ENCODE measurements at places on chromosomes 11 and 22.

GRCh38 chr22:22094921-22095320, 112.3 kb upstream of the TOP3B start:
- DNase-seq, result no peak

DNA sequence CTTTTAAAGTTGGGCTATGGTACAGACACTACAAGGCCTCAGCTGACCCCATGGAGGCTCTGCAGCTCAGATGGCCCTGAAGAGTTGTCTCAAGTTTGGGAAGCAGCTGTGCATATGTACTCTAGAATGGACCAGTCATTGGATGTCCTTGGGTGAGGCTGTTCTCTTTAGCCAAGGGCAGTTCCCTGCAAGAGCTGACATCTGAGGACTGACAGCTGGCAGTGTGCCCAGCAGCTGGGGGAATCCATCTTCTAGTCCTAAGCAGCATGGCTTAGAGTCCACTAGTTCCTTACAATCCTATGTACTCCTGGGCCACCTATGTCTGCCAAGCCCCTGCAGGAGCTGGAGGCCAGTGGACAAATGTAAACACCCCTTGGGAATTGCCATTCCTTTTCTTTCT, 76.5 kb downstream of the C11orf91 start:
- no peak for DNase-seq

DNA sequence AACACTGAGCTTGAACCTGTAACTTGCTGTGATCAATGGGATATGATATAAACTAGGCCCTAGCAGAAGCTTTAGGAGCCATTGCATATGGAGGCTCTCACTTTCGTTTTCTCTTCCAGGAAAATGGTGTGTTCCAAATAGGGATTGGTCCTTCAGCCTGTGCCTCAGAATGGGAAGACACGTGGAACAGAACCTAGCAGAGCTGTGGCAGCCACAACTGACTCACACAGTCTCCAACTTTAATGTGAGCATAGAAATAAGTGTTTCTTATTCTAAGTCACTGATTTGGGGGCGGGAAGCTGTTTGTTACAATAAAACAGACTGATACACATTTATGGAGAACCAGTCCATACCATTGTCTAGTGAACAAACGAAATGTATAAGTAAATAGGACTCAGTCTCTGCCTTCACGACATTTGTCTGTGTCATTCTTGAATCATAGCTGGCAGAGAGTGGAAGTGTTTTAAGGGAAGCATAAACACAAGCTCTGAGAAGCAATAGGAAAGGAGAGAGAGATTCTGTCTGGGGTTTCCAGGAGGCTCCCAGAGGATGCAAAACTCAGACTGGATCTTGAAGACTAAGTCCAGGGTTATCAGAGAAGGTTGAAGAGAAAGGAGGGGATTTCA, 97.3 kb downstream of the GALNT18 start:
- DNase-seq, result no peak

GRCh38 chr11:105609341-105609781, 512 bp upstream of the GRIA4 start:
- DNase-seq, result no peak

GRCh38 chr22:20436307-20436767, 1.3 kb downstream of the SCARF2 start:
- no peak for DNase-seq

GRCh38 chr11:117876059-117876340, 458 bp downstream of the FXYD6 start:
- DNase-seq, result peak; percentile 31

DNA sequence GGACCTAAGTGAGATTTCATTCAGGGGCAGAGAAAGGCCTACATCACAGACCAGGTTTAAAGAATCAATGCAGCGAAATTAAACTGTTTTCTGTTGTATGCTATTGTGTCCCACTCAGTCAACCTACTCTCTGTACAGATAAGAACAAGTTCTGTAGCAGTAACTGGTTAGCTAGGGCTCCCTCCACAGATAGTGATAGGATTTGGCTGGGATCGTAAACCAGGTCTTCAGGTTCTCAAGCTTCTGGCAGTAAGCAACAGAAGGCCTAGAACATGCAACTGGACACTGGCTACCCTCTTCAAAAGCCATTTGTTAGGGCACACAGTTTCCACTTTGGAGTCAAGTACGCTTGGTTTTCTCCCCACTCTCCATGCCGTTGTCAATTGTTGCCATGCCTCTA, 69.2 kb downstream of the GDPD4 start:
- DNase-seq, result no peak

- no peak for DNase-seq
These were observed 42.1 kb downstream of the KDM2A start for GRCh38 chr11:67160872-67161783.

- no peak for DNase-seq
These were observed 60.8 kb upstream of the CCDC179 start for GRCh38 chr11:22920939-22921565.

GRCh38 chr11:134500621-134501020, 88.6 kb upstream of the B3GAT1 start:
- no peak for DNase-seq

- DNase-seq, result peak; percentile 75
These were observed 682 bp downstream of the PGAP2 start for GRCh38 chr11:3808861-3809623.

DNA sequence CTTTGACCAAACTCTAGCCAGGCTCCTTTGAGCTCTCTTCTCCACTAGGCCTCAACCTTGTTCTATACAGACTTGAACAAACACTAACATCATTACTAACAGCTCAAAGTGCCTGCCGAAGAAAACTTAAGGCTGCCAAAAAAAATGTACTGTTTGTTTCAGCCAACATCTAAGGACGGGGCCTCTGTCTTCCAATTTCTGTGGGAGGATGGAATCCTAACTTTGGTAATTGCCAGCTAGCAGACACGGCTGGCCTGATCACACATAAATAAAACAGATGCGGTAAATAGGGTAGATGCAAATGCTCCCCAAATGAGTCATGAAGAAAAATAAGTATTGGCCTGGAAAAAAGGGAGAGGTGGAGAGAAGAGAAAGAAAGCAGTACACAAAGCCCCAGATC, 394.3 kb downstream of the TMEM135 start:
- no peak for DNase-seq

- peak; percentile 63 for DNase-seq
These were observed 705 bp downstream of the UNC93B1 start for GRCh38 chr11:68002938-68003845.

- DNase-seq, result no peak
These were observed 38.7 kb downstream of the BARX2 start for GRCh38 chr11:129414144-129414872.

DNA sequence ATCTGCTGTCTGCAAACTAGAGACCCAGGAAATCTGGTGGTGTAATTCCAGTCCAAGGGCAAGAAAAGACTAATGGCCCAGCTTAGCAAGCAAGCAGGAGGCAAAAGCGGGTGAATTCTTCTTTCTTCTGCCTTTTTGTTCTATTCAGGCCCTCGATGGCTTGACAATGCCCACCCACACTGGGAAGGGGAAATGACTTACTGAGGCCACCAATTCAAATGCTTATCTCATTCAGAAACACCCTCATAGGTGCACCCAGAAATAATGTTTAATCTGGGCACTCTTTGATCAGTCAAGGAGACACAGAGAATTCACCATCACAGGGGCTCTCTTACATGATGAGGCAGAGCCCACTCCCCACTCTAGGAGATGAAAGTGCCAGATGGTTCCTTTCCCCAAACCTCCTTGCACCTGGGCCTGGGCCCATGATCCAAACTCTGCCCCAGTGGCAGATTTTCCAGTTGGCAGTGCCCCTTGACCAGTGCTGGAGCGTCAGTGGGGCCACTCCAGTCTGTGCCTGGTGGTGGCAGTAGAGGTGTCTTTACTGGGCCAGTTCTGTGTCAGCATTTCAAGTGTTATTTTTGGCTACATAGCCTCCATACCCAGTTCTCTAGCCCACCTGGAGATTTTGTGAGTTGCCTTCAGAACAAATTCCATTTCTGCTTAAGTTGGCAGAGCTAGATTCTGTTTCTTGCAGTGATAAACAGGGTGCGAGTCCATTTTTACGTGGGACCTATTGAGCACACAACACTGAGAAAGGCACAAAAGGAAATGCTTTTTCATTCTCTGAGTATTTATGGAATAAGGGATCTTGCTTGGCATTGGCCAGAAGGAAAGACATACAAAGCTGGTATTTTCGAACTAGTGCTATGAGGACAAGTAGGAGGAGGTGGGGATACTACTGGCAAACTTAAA, 7.5 kb downstream of the ELMOD1 start:
- DNase-seq, result no peak

GRCh38 chr11:64742087-64742888, 1.7 kb downstream of the RASGRP2 start:
- peak; percentile 59 for DNase-seq

GRCh38 chr11:19946681-19947080, 213.6 kb downstream of the DBX1 start:
- DNase-seq, result no peak

- no peak for DNase-seq
These were observed 29.6 kb upstream of the OR5P2 start for GRCh38 chr11:7826324-7826723.

GRCh38 chr11:131512228-131512627, 141.8 kb downstream of the NTM start:
- no peak for DNase-seq

DNA sequence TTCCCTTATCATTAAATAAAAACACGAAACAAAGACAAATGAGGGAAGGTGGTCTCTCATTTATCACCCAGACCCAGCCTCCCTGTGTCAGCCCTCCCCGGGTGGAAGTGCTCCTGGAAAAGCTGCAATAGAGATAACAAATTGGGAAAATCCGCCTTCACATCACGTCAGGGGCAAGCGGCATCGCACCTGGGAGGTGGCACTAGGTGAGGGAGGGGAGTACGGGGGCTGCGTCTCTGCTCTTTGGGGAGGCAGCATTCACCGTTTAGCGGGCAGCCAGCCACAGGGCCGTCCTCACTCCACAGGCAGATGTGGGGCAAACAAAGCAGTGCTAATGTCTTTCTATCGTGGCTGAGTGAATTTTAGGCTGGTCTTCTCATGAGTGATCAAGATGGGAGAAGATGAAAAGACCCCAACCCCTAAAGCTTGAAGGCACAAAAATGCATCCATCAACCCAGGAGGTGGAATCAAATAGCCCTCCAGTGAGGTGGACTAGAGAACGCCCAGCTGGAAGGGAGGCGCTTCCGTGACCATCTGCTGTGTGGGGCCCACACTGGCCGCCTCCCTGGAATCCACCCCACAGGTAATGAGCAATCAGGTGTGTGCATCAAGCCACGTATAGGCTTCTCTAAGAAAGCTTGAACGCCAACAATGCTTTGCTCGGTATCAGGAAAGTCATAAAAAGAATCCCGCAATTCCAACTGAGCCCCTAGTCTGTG, 629.5 kb downstream of the BRD1 start:
- DNase-seq, result no peak

DNA sequence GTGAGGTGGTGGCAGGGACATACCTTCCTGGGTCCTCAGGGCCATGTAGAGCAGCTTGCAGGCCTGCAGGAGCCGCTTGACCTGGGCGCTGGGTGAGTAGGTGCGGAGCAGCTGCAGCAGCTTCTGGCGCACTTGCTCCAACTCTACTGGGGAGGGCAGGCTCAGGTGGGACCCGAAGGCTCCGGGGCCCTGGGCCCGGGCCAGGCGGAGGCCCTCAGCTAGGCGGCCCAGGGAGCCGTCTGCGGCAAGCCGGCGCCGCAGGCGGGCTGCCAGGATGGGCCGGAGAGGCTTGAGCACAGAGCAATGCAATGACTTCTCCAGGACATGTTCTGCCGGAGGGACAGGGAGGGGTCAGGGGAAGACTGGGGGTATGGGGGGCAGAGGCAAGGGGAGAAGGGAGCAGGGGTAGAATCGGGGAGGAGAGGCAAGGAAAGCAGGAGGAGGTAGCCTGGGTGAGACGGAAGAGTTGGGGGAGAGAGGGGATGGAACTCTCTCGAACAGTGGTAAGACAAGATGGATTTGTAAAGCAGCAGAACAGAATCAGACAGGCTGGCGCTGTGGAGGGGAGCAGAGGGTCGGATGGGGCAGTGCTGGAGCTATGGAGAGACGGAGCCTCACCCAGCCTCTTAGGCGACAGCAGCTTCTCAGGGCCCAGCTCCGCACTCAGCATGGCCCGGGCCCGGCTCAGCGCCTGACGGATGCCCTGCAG, 2.2 kb downstream of the RIN1 start:
- DNase-seq, result no peak

- DNase-seq, result no peak
These were observed 33.4 kb downstream of the SCGB1A1 start for GRCh38 chr11:62452261-62452660.

DNA sequence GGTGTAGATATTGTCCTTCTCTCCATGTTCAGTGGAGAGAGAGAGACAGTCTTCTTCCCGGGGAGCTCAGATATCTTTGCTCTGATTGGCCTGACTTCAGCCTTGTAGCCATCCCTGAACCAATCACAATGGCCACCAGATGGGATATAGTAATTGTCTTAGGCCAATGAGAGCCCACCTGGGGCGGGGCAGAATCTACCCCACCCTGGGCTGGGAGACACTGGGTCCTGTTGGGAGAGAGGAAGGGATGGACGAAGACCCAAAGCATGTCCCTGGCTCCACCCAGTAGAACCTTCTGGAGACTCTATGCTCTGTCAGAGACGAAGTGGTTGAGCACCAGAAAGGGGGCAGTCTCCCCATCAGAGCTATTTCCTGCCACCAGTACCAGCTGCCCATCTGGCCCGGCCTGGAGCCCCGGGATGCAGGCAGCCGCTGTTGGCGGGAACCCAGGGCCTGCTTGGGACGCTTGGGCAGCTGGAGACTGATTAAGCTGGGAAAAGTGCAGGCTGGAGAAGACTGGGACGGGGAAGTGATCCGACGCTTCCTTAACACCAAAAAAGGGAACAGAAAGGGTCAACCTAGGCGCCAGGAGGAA, 31.6 kb upstream of the CBX7 start:
- no peak for DNase-seq

Data from activated CD8-positive, alpha-beta memory T cell treated with anti-CD3 and anti-CD28 coated beads, Interleukin-2, amount 10 ng/mL, durations not matched to agents 7 days and 5 days (primary cell).